Endodermal cell (in vitro differentiated cells): ENCODE measurements at places on chromosomes 5 and 9. TPM values are rescaled to one million over a fixed set of nuclear protein-coding genes. Genes with fewer than 3 reads are reported as not detected.

DNA sequence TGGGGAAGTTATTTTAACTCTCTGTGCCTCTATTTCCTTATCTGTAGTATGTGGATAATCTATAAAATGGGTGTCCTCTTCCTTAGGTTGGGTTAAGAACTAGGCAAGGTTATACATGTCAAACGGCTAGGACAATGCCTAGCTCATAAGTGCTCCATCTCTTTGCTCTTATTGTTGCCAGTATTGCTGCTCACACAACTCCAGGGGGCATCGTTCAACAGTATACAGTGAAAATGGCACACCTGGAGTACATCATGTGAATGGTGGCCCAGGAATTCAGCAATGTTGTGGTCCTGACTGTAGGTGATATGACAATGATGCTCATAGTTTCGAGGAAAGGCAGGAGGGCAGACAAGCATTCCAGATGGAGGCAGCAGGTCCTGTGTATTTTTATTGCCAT, 30.1 kb downstream of the SLIT3 start:
- DNase-seq = no peak

GRCh38 chr5:4255441-4255840, 659.8 kb downstream of the IRX1 start:
- no peak for DNase-seq

DNA sequence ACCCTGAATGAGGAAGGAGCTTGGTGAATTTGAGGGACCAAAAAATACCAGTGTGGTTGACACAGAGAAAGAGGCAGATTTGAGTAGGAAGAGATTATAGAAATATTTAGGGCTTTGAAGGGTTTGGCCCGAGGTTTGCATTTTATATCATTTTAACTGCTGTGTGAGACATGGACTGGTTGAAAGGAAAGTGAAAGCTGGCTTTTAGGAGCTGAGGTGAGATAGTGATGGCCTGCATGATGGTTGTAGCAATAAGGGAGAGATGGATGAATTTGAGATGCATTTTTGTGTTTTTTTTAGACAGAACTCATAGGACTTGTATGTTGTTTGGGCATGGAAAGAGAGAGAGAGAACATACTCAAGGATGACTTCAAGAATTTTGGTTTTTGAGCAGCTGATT, 21.7 kb downstream of the FER start:
- no peak for DNase-seq

DNA sequence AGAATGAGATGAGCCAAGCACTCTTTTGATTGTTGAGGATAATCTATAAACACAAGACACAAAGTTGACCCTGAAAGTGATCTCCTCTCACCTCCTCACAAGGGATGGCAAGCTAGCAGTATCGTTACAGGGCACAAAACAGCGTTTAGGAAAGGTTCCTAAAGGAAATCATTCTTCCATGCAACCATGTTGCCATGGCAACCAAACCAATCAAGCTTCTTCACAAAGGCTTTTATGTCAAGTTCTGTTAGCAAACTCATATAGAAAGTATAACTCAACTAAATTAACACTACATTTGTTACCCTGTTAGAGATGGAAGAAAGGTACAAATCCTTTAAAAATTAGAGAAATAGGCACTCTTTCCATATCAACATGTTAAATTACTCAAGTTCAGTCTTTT, 1016.8 kb upstream of the DMAC1 start:
- no peak for DNase-seq

- DNase-seq = peak; percentile 29
Observed at GRCh38 chr5:38468978-38469706, 87.3 kb downstream of the LIFR start.

- DNase-seq = no peak
Observed at GRCh38 chr5:38259062-38259808, 876 bp downstream of the EGFLAM start.

DNA sequence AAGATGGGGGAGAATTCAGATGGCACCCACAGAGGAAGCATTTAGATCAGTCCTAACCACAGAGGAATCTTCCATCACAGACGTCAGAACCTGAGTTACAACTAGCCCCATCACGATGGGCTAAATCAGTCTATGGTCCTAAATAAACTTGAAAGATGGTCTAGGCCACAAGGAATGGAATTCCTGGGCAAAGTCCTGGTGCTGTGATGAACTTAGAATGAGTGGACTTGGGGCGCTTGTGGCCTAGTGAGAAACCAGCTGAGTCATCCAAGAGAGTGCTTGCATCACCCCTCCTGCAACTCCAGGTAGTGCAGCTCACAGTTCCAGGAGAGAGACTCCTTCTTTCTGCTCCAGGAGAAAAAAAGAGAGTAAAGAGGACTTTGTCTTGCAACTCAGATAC, 722.9 kb upstream of the RGMB start:
- no peak for DNase-seq

- DNase-seq = no peak
Observed at GRCh38 chr9:18849890-18850677, 182.9 kb downstream of the SAXO1 start.

GRCh38 chr9:109316207-109316640, 4.6 kb downstream of the EPB41L4B start:
- DNase-seq = peak; percentile 61

DNA sequence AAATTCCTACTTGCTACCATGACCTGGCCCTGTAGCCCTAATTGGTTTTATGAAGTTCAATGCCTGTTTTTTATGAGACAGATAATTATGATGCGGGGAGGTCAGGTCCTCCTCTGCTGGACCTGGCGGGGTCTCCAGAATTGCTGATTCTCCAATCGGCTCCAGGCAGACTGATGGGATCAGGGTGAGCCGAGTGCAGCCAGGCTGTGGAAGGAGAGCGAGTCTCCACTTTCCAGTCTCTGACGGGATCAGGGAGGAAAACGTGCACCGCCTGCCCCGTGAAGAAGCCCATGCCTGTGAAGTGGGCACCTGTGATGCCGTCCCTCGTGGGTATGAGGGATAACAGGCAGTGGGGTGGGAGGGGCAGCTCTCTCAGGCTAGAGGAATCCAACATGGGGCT, 71.5 kb upstream of the HSPA9 start:
- DNase-seq = no peak

DNA sequence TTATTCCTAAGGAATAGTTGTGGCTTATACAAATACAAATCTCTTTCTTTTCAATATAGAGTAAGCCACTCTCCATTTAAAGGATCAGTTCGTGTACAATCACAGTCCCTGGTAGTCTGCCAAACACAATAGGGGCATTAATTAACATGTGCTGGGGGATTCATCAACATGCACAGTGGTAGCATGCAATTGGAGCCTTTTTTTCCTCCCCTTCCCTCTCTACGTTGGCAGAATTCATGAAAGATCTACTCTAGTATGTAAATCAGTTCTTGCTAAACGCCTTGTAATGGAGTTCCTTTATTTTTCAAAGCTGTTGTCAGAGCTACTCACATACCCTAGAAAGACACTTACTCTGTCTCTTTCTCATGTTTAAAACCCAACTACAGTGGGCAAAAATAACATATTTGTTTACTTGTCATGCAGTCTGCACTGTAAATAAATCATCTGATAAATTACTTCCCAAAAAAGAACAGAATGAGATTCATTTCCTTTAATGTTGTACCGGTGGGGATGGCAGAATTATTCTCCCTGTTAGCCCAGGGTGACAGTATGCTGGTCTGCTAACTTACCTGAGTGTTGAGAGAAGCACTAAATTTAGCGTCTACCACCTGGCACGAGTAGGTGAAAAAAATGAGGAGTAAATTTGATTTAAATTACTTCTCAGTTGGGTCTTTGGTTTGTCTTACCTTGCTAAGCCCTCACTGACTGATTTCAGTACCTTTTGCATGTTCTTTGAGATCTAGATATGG, 341.5 kb upstream of the CCNH start:
- DNase-seq = no peak

The MRPL50 gene
- total RNA-seq = 9.5 to 19.2 TPM (median 17.4 TPM) in 3 replicates

The S100Z gene
- total RNA-seq = 9.5 to 18.2 TPM (median 17.2 TPM) in 3 replicates

The P4HA2 gene
- total RNA-seq = 18.9 to 172 TPM (median 19.6 TPM) in 3 replicates

The TMEM203 gene
- 18.6 to 45.8 TPM (median 39.5 TPM) in 3 replicates for total RNA-seq

The CDC20B gene
- 0.16 to 0.20 TPM in 2 of 3 replicates, not detected in the other for total RNA-seq

The MARCHF11 gene
- 18.6 and 19.9 TPM in 2 replicates for total RNA-seq

The IDNK gene
- 1.5 to 2.8 TPM (median 1.6 TPM) in 3 replicates for total RNA-seq

The OGN gene
- total RNA-seq = not detected in 3 replicates

The WNT8A gene
- 1.8 and 2.2 TPM in 2 replicates for total RNA-seq

The CRHBP gene
- 7.6 to 17.7 TPM (median 15.2 TPM) in 3 replicates for total RNA-seq

The LRRC26 gene
- total RNA-seq = 0.36 and 0.53 TPM in 2 replicates

The IL17B gene
- not detected in 3 replicates for total RNA-seq

The SCAI gene
- 31.7 to 34.7 TPM (median 34.6 TPM) in 3 replicates for total RNA-seq

The LRRC70 gene
- 0.50 and 1.4 TPM in 2 replicates for total RNA-seq

The PLAC8L1 gene
- total RNA-seq = 0.52 and 1.5 TPM in 2 replicates

The TMEM174 gene
- total RNA-seq = not detected in 3 replicates

The TLE1 gene
- total RNA-seq = 35.6 to 52.9 TPM (median 49.7 TPM) in 3 replicates

The TMEFF1 gene
- 96.8 to 111 TPM (median 106 TPM) in 3 replicates for total RNA-seq

The PCDHGA6 gene
- 2.8 and 3.8 TPM in 2 replicates for total RNA-seq

The PCDHA4 gene
- total RNA-seq = 3.8 to 7.5 TPM (median 6.3 TPM) in 3 replicates
